ENCODE measurements at places on chromosomes 1 and 21.

DNA sequence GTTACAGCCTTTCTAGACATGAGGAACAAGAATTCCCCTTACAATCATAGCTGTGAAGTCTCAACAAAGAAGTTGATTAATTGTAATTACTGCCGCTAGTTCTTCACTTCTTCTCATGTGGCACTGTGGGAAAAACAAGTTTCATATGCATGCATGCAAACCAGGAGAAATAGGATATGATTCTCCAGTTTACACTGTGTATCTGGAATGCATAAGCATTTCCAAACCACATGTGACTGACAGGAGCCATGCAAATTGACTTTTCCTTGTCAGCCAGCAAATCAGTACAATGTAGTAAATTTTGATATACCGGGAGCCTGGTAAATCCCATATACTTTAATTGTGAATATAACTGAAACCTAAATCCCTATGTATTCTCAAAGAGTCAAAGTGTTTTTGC lies 279.3 kb downstream of the PAPPA2 start:
- DNase-seq = no peak

GRCh38 chr21:28877318-28877884 lies 115.3 kb downstream of the LTN1 start:
- no peak for DNase-seq

DNA sequence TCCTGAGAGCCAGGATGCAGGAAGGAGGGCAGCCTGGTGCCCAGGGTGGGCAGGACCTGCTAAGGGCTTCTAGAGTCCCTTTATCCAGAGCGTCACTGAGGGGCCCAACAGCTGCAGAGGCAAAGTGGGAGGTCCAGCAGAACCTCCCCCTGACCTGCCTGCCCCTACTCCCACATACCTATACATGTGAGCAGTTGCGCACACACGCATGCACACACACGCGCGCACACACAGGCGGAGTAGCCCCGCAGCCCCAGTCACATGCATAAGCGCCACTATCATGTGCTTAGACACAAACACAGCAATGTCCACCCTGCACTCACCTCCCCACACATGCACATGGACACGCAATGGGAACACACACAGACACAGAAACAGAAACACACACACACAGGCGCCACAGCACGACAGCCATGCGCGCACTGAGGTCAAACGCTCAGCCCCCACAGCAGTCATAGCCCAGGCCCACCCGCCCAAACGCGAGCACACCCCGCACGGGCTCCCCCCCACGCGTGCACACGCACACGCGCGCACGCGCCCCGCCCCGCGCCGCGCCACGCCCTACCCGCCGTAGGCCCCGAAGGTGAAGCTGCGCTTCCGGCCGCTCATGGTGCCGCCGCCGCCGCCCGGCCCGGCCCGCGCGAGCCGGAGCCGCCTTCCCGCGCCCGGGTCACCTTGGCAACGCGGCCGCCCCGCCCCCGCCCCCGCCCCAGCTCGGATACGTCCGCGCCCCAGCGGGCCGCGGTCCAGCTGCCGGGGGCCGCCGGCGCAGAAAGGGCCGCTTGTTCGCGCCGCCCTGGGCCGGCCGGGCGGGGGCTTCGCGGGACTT lies 17.7 kb downstream of the RAP1GAP start:
- peak; percentile 33 for DNase-seq

DNA sequence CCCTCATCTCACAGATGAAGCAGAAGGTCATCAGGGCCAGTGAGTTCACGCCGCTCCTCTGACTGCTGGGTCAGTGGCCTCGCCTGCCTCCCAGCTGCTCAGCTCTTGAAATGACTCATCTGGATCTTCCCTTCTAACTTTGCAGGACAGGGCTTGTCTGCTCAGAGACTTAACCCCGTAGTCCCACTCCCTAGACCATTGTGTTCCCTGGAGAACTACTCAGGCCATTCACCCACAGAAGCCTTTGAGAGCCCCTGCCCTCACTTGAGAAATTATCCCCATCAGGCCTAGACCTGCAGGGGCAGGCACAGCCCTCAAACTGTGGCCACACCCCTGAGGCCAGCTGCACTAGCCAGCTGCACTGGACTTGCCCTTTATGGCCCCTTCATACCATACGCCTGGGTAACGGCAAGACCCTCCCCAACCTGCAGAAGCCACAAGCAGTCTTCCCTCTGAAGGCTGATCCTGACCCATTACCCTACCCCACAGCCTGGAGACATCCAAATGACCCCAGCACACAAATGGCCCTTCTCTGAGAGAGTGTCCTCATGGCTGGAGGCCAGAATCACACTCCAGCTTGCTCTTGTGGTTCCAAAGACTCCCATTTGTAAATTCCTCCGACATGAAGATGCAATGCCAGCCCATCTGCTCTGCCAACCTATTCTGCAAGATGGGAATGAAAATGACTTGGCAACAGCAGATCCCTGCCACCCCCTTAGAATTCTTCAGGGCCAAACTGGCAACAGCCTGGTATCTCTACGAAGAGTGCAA lies 33.2 kb downstream of the RCSD1 start:
- DNase-seq = no peak

- DNase-seq = no peak
These were observed 281.9 kb upstream of the ADAMTS5 start for GRCh38 chr21:27248814-27249213.

- DNase-seq = no peak
These were observed 26.2 kb downstream of the LEMD1 start for GRCh38 chr1:205395616-205396015.

All from hematopoietic multipotent progenitor cell treated with erythropoietin and hydrocortisone succinate and interleukin-3 and kit ligand, for 17 days (in vitro differentiated cells).